ENCODE measurements at places on chromosomes 13 and 19.

GRCh38 chr13:29597706-29598105, 2.2 kb upstream of the SLC7A1 start:
- DNase-seq, result no peak

GRCh38 chr19:30074741-30075715, 133.0 kb downstream of the URI1 start:
- DNase-seq, result no peak

GRCh38 chr13:24899601-24900000, 135.6 kb downstream of the RNF17 start:
- no peak for DNase-seq

- no peak for DNase-seq
Observed at GRCh38 chr13:23321535-23322241, 111.8 kb downstream of the SACS start.

- no peak for DNase-seq
Observed at GRCh38 chr13:70183041-70183440, 74.8 kb upstream of the KLHL1 start.

DNA sequence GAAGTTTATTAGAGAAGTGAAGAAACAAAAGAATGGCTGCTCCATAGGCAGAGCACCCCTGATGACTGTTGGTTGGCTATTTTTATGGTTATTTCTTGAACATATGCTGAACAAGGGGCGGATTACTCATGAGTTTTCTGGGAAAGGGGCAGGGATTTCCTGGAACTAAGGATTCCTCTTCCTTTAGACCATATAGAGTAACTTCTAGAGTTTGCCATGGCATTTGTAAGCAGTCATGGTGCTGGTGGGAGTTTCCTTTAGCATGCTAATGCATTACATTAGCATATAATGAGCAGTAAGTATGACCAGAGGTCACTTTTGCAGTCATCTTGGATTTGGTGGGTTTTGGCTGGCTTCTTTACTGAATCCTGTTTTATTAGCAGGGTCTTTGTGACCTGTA, 38.7 kb upstream of the PCDH8 start:
- DNase-seq, result no peak

DNA sequence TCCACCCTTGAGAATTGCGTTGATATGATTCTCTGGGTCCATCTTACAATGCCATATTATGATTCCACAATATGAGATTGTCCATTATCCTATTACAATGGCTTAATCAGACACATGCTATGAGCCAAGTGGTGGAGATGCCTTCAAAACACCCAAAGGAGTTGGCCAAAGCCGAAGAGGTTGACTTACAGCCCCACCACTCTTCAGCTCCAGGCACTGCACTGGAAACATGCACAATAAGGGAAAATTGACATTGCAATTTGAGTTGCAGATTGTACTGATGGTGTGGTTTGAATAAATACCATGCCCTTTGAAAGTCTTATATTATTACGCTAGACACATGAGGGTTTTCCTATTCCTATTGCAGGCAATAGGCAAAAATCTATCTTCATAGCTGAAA, 75.4 kb upstream of the TNFSF11 start:
- no peak for DNase-seq

- no peak for DNase-seq
Observed at GRCh38 chr19:2150794-2151338, 500 bp downstream of the AP3D1 start.

DNA sequence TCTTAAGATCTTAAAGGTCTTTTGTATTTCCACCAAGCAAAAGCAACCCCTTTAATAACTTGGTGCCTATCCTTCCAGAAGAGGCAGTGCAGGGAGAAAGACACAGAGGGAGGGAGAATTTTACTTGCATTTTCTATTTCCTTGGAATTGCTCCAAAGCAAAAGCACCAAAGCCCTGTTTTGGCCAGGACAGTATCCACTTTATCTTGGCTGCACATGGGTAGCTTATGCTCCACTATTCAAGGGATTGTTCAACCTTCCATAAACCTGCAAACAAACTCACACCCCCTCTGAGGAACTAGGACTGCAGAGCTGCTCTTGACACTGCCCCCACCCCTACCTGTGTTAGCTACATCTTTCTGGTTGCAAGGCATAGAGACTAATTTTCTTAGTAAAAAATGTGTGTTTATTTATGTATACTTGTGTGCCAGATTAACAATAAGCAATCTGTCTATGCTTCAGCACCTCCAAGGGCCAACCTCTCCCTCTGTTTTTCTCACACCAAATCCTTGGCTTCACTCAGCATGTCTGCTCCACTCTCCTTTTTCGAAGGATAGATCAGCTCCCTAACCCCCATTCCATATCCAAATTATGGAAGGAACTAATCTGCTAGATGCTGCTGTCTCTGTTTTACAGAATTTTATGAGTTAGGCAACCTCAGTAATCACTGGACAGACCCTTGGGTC, 68.1 kb upstream of the KLF12 start:
- no peak for DNase-seq

- no peak for DNase-seq
Observed at GRCh38 chr19:19677579-19677978, 8.9 kb downstream of the ZNF101 start.

DNA sequence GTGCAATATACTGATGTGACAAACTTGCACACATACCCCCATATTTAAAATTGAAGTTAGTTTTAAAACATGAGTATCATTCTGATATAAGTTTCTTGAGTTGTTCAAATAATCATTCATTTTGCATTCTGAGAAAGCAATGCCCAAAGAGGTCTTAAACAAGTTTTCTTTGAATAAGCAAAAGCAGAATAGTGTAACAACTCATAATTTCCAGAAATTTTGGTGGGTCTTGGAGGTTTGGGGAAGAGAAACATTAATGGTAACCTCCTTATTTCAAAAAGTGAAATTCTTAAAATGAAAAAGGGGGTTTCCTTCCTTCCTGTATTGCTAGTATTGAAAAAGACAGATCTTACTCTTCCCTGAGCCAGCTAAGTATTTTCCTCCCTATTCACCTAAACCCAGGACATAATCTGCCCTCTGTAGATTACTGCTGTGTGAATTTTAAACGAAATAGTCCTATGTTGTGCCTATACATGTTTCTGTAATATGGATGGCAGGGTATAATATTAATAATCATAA, 30.4 kb downstream of the SLC25A15 start:
- DNase-seq, result no peak

GRCh38 chr13:50548586-50548985, 294.9 kb downstream of the DLEU7 start:
- no peak for DNase-seq
